Cortex of kidney (tissue), 1 donor: ENCODE measurements at places on chromosomes 1 and 21.

DNA sequence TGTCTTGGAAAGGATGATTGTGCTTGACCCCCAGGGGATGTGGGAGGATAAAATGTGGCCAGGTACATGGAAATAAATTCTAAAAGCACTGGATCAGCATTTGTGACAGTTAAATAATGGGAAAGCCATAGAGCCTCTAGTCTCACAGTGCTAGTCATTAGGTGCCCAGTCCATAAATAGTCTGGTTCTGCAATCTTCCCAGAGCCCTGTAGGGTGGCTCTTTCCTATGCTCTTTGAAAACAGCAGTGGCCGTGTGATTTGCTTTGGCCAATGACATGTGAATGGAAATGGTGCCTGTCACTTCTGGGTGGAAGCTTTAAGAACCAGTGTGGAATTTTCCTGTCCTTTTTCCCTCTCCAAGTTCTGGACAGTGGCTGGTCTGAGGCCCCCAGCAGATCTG lies 113.2 kb downstream of the TRABD2B start:
- no peak for DNase-seq

DNA sequence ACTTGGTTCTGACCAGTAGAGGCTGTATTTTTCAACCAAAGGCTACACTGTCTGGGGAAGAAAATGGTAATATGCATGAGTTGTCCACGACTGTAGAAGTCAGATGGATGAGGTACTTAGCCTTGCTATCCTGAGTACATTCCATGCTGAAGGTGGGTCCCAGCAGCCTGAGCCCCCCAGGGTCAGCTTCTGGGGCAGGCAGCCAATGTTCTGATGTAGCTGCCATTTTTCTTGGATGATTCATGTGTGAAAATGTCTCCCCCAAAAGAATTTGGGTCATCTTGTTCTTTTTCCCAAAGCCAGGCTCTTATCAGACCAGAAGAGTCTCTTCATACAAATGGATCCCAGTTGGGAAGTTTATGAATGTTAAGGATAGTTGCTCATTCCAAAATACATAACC lies 172.2 kb upstream of the UBE2U start:
- no peak for DNase-seq

- DNase-seq, result no peak
Observed at GRCh38 chr1:201025571-201026002, 2.1 kb upstream of the KIF21B start.

DNA sequence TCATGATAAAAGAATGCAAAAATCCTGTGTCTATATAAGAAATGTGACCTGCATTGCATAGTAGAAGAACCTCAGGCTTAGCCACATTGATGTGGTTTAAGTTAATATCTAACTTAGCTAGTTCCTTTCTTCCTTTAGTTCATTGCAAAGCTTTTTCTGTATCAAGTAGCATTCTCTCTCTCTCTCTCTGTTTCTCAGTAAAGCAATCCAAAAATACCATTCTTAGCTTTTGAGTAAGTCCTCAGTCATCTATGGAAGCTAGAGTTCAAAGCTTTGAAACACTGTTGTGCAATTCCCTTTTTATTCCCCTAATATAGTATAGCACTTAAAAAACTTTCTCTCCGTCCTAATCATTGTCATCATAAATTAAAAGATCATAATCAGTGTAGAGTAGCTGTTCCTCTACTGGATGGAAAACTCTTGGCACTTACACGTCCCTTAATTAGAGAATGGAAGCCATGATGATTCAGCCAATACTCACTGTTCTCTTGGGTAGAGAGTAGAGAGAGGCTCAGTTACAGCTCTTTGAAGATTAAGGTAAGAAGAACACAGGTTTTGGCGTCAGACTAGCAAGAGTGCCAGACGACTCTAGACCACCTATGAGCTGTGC lies 350.3 kb upstream of the LYPLAL1 start:
- no peak for DNase-seq

- no peak for DNase-seq
Observed at GRCh38 chr1:234537236-234537635, 58.3 kb upstream of the TARBP1 start.

DNA sequence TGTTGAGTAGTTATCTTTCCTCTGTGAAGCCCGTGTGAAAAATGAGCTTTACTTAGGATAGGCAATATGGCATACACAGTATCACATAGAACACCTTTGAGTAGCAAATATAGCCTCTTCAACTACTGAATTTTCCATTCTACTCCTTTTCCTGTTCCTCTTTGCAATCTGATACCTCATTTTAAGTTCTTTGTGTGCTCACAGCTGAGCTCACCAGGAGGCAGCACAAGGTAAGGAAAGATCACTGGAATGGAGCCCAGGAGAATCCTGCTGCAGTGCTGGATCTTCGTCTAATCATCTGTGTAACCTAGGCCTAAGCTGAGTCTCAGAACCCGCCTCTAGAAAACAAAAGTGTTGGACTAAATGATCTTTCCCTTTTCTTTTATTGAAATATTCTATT lies 171.0 kb downstream of the LRRC40 start:
- DNase-seq, result no peak

GRCh38 chr1:56125316-56125715 lies 454.0 kb downstream of the PLPP3 start:
- no peak for DNase-seq

DNA sequence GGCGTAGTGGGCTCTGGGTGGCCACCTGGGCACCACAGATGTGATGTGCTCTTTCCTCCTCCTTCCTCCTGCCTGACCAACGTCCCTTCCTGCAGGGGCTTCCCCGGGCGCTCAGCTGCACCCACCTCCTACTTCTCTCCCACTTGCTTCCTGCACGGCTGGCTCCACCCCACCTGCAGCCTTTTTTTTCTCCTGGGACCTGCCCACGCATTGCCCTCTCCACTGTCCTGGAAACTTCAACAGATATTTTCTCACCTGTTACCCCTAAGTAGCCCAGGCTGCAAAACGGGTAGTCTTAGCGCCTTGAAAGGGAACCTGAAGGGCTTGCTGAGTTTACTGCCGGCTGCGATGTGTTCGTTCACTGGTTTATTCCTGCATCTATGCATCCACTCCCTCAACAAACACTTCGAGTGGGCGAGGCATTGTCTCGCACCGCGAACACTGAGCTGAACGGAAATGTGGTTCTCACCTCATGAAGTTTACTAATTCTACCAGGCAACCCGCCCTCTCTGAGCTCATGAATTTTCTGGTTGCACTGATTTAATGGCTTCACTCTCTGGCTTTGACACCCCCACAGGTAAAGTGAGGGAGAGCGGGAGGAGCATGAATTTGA lies 23.6 kb downstream of the ZBTB18 start:
- DNase-seq, result no peak

DNA sequence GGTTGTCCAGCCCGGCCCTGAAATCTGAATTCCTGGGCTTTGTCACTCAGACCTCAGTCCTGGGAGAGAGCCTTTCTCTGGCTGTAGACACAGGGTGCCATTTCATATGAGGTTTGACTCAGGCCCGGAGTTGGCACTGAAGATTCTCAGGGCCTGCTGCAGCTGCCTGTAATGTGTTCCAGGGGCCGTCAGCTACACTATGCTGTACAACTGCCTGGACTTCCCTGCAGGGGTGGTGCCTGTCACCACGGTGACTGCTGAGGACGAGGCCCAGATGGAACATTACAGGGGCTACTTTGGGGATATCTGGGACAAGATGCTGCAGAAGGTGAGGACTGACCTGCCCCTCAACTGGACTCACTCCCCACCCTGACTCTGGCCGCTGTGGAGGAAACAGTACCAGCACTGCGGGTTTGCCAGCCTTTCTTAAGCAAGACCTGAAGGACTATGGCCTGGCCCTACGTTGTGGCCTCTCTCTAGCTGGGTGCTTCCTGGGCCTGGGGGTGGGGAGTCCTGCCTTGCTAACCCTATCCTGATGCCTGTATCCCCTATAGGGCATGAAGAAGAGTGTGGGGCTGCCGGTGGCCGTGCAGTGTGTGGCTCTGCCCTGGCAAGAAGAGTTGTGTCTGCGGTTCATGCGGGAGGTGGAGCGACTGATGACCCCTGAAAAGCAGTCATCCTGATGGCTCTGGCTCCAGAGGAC lies 18.9 kb downstream of the FAAH start:
- no peak for DNase-seq

- no peak for DNase-seq
Observed at GRCh38 chr1:238465449-238465848, 574.7 kb upstream of the ZP4 start.

DNA sequence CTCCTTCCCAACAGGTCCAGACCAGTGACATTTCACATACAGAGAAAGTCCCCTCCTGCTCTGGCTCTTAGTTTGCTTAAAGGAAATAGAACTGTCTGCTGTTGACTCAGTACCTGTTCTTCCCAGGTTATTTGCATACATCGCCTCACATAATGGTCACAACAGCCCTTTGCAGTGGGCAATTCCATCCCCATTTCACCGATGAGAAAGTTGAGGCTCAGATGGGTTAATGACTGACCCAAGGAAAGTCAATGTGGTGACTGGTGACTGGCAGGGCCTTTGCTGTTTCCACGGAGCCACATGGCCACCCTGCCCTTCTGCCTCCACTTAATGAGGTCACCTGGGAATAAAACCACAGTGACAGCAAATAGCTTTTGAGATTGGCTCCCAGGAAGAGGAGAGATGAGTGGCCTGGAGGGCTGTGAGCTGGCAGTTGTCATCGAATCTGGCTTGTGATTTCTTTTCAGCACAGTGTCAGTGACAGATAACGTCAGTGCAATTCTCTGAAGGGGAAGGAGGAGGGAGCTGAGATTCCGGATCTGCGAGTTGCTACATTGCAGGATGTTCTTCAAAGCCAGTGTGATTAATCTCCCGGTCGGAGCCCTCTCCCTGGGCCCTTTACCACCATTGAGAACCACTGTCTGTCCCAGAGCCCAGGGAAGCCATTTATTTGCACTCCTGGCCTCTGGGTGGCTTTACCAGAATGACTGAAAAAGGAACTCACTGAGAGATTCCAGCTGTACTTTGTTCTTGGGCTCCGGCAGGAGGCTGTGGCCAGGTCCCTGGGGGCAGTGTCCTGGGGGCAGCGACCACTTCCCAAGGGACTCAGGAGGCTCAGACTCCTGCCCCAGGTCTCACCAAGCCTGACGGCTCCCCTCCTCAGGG lies 117.2 kb downstream of the CNIH3 start:
- DNase-seq, result no peak

- no peak for DNase-seq
Observed at GRCh38 chr1:105243969-105244368, 1494.3 kb downstream of the AMY1C start.

DNA sequence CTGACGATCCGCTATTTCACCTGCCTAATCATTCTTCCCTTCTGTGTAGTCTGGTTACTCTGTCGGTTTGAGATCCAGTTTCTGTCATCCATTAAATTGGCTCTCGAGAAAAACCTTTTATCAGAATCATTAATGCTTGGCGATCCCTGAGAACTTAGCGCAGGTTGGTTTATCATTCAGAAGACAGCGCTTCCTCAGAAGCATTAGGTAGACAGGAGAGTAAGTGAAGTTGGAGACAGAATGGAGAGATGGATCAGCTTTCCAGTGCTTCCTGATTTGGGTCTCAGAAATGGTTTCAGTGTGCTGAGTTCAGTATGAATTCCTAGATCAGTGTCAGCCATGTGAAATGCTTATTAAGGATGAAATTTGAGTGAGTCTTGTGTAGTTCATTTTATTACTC lies 1.3 kb downstream of the USP1 start:
- DNase-seq, result no peak
